Lung (tissue), 17 donors: ENCODE measurements at places on chromosomes 2 and 18. TPM values are rescaled to one million over a fixed set of nuclear protein-coding genes. Genes with fewer than 3 reads are reported as not detected.

HMSD gene
- total RNA-seq, result 0.17 TPM

CPS1 gene
- total RNA-seq, result 5.0 TPM

GRCh38 chr18:6734726-6735430 is 5.4 kb downstream of the ARHGAP28 start:
- H3K27ac ChIP-seq, result no peak overlapping the region
- peak; percentile 79 for DNase-seq
- H3K36me3 ChIP-seq, result no peaks in the 10 kb centered on the region
- H3K27me3 ChIP-seq, result no peaks in the 10 kb centered on the region
- no peak overlapping the region for H3K4me3 ChIP-seq
- peaks cover 1% of the 10 kb centered on the region for H3K4me1 ChIP-seq

DNA sequence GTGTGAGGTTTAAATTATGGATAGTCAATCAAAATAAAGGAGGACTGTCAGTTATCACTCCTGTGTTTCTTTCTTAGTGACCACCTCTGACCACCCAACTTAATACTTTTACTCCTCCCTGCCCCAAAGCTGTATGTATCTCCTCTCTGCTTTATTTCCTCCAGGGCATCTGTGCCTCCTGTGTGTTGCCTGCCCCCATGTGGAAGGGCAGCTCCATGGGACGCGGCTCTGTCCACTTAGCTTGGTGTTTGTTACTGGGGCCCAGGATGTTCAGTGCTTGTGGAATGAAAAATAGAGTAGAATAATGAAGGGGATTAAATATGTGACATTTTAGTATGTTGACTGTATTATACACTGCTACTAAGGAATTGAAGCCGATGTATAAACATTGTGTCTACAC is 9.8 kb downstream of the ACP1 start:
- no peak overlapping the region for H3K27ac ChIP-seq
- peaks cover 22% of the 10 kb centered on the region for H3K36me3 ChIP-seq
- peaks cover 8% of the 10 kb centered on the region for H3K4me1 ChIP-seq
- H3K4me3 ChIP-seq, result no peak overlapping the region
- H3K27me3 ChIP-seq, result no peaks in the 10 kb centered on the region

GRCh38 chr18:25517881-25518715 is 166.1 kb upstream of the ZNF521 start:
- no peak overlapping the region for H3K4me3 ChIP-seq
- no peaks in the 10 kb centered on the region for H3K4me1 ChIP-seq
- DNase-seq, result peak; percentile 7
- H3K36me3 ChIP-seq, result no peaks in the 10 kb centered on the region

SUMO1 gene
- total RNA-seq, result 99.6 TPM

DNA sequence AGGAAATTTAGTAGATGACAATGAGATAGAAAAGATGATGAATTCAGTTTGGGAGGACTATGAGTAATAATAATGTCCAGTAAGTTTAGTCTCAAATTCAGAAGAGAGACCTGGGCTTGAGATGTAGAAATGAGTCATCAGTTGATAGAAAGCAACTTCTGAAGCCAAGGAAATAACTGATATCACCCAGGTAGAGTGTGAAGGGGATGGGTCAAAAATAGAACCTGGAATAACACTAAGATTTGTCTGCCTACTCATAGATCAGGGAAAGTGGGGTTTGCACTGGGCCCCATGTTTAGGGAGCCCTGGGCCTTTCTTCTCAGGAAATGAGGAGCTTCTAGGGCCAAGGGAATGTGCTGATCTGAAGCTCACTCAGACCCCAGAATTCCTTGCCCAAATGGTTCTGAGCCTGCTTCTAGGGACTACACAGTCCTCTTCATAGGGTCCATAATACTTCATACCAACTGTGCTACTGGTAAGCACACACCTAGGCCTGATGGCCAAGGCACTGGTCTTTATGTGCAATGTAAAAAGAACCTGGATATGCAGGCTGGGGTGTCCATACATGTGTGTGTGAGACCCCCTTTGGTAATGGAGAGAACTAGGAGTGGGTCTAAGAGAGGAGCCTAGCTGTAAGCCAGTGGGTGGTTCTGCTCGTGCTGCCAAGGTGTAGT is 141.2 kb downstream of the IKZF2 start:
- H3K36me3 ChIP-seq, result no peaks in the 10 kb centered on the region
- H3K27me3 ChIP-seq, result no peaks in the 10 kb centered on the region
- no peak for DNase-seq
- H3K4me3 ChIP-seq, result no peak overlapping the region
- no peaks in the 10 kb centered on the region for H3K4me1 ChIP-seq

DNA sequence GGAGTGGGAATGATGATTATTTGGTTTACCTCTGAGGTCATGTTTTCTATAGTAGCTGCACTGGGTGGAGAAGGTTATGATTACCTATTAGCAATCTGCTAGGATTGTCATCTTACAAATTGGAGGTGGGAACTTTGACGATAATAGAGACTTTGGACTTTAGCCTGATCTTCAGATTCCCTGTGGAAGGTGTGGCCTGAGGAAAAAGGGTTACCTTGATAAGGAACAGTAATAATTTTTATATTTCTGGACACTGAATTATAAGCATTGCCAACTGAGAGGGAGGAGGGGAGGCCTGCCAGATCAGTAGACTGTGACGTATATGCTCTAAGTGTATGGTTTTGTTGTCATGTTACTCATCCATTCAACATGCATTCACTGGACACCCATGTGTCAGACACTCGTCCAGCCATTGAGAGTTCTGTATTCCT is 183.4 kb upstream of the FOSL2 start:
- no peak overlapping the region for H3K4me3 ChIP-seq
- DNase-seq, result no peak
- peaks cover 7% of the 10 kb centered on the region for H3K4me1 ChIP-seq
- H3K36me3 ChIP-seq, result no peaks in the 10 kb centered on the region
- H3K27ac ChIP-seq, result no peak overlapping the region

- no peak for DNase-seq
- H3K27ac ChIP-seq, result no peak overlapping the region
- H3K4me3 ChIP-seq, result no peak overlapping the region
Observed at GRCh38 chr18:57205641-57206040, 58.8 kb downstream of the BOD1L2 start.

DNA sequence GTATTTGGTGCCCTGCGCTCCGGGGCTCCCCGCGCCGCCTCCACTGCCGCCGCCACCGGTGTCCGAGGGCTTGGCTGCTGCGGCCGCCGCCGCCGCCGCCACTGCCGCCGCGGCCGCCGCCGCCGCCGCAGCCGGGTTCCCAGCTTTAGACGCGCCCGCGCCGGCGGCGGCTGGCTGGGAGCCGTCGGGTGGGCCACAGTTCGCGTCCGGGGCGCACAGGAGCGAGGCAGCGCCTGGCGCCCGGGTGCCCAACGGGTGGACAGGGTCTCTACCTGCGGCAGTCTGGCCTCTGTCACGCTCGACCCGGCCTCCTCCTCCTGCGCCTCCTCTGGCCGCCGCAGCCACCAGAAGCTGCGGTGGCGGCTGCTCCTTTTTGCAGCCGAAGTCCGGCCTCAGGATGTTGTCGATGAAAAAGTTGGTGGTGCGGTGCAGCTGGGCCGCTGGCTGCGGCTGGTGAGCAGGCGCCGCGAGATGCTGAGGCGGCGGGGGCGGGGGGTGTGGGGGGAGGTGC is 951 bp downstream of the EN1 start:
- DNase-seq, result no peak
- peaks cover 14% of the 10 kb centered on the region for H3K4me1 ChIP-seq
- H3K4me3 ChIP-seq, result no peak overlapping the region
- no peaks in the 10 kb centered on the region for H3K36me3 ChIP-seq
- no peak overlapping the region for H3K27ac ChIP-seq
- H3K27me3 ChIP-seq, result peaks cover 85% of the 10 kb centered on the region

GRCh38 chr18:47953471-47953931 is 23.0 kb upstream of the SMAD2 start:
- H3K4me1 ChIP-seq, result no peaks in the 10 kb centered on the region

DNA sequence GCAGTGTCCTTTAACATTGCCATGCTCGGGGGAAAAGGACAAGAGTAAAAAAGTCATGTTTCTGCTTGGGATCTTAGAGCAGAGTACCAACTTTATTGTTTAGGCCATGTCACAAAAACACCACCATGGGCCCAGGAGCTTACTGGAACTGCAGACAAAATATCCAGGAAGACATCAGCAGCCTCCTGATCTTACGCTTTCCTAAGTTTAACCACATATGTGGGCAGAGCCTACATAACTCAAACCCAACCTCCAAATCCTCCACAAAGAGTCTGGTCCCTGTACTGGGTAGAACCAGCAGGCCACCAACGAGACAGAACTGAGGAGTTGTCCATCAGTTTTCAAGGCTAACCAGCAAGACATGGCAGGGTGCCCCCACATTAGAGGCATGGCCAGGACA is 10.3 kb downstream of the GALNT14 start:
- H3K27ac ChIP-seq, result no peak overlapping the region
- no peaks in the 10 kb centered on the region for H3K4me1 ChIP-seq
- H3K27me3 ChIP-seq, result no peaks in the 10 kb centered on the region

GRCh38 chr2:219104107-219105035 is 43.6 kb upstream of the IHH start:
- no peak overlapping the region for H3K27ac ChIP-seq
- H3K27me3 ChIP-seq, result no peaks in the 10 kb centered on the region
- no peak for DNase-seq

DNA sequence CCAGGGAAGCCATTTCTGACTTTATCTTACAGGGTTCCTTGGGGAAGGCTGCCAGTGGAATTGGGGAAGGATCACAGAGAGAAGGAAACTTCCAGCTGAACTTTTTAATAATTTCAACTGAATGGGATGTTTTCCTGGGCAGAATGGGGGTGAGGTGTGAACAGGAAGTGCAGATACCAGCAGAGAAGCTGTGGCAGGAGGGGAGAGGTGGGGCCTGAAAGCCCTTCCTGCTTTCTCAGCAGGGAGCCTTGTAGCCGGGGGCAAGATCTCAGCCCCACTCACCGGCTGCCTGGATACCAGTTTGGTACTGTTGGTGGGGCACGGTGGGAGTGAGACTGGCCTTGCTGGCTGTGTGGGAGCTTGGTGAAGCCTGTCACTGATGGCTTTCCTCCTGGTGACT is 170.5 kb downstream of the ZBTB7C start:
- H3K4me3 ChIP-seq, result no peak overlapping the region
- no peaks in the 10 kb centered on the region for H3K4me1 ChIP-seq
- no peaks in the 10 kb centered on the region for H3K27me3 ChIP-seq
- DNase-seq, result no peak
- no peaks in the 10 kb centered on the region for H3K36me3 ChIP-seq
- H3K27ac ChIP-seq, result no peak overlapping the region

CHPF gene
- 89.6 TPM for total RNA-seq

DNA sequence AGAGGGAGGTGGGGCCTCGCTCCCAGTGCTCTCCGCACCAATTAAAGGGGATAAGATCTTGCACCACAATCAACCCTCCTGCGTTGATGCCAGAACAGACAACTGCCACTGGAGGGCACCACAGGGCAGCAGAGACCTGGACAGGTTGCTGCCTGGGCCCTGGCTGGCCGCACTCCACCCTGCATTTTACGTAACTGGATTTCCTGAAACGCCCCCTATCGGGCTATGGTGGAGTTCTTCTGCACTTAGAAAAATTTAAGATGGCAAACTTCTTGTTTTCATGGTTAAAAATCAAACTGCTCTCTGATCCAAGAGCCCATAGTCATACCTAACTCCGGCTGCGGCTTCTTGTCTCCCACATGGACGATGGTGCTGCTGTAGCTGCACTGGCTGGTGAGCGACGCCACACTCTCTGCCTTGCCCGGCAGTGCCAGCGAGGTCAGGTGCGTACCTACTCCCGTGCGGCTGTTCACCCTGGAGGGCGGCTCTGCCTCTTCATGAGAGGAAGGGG is 16.8 kb upstream of the HES6 start:
- H3K27me3 ChIP-seq, result no peaks in the 10 kb centered on the region
- peak; percentile 77 for DNase-seq
- H3K36me3 ChIP-seq, result peaks cover 37% of the 10 kb centered on the region
- no peak overlapping the region for H3K4me3 ChIP-seq
- H3K4me1 ChIP-seq, result no peaks in the 10 kb centered on the region

VIL1 gene
- 0.21 TPM for total RNA-seq

ATOH8 gene
- 51.4 TPM for total RNA-seq

GRCh38 chr18:42514512-42514911 is 559.5 kb downstream of the PIK3C3 start:
- no peak overlapping the region for H3K27ac ChIP-seq
- no peaks in the 10 kb centered on the region for H3K4me1 ChIP-seq
- DNase-seq, result no peak
- H3K36me3 ChIP-seq, result no peaks in the 10 kb centered on the region
